ENCODE measurements at places on chromosomes 3 and 15.
A peak's percentile ranks its signal among the peaks of the same experiment; 100 is the strongest.

DNA sequence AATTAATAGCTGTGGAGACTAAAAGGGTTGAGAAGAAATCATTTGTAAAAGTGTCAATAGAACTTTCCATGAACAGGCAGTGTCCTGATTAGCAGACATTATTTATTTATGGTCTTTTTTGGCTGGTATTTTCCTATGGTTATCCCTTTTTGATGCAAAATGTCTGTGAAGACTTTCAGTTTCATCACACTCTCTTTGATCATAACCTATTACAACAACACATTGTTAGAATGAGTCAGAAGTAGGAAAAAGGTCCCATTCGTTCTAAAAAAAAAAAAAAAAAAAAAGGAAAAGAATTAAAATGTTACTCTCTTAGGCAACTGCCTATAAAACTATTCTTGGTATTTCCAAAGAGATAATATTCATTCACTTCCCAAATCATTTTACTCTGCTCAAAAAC is 62.1 kb downstream of the SLC49A4 start:
- no peak for DNase-seq

- no peak for DNase-seq
These were observed 24.5 kb downstream of the NTRK3 start for GRCh38 chr15:88231909-88232644.

GRCh38 chr3:112086875-112087524 is 811 bp downstream of the C3orf52 start:
- DNase-seq, result no peak

DNA sequence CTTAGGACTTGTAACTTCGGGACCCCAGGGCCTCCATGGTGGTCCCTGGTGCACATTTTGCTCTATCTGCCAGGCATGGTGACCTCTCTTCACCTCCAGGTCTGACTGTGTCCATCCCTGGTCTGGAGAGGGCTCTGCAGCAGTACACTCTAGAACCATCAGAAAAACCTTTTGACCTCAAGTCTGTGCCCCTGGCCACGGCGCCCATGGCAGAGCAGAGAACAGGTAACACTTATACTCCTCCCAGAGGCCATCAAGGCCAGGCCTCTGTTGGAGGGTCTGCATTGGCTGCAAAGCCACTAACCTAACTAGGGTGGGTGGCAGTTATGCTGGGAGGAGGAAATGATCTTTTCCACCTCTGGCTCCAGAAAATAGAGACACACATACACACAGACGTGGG is 10.3 kb upstream of the HMCES start:
- DNase-seq, result peak; percentile 20

- no peak for DNase-seq
These were observed 85.0 kb downstream of the HES1 start for GRCh38 chr3:194220901-194221326.

DNA sequence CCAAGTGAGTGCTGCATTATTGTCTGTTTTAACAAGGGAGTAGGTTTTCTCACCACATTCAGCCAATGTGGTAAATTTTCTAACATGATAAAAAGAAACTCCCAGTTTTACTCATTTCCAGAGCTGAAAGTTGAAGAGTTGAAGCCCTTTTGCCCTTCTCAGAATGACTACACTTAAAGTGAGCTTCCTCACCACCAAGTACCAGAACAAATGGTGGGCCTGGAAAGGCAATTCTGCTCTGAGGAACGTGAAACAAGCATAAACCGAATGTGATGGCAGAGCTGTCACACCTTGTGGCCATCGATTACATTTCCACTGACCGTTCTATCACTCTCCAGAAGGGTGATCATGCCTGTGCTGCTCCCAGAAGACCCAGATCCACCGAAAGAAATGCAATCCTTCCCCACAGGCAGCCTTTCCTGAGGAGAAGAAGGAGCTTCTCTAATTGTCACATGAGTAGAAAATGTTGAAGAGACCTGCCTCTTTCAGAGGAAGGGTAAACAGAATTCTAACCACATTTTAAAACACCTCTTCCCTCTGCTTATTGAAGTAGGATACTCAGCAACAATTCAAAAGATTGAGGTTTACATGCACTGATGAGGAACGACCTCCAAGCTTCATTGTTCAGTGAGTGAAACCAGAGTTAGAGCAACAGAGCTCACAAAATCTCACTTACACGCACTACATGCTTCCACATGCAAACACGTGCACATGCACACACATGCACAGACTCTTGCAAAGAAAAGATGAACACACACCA is 21.4 kb upstream of the CCR9 start:
- DNase-seq, result no peak

DNA sequence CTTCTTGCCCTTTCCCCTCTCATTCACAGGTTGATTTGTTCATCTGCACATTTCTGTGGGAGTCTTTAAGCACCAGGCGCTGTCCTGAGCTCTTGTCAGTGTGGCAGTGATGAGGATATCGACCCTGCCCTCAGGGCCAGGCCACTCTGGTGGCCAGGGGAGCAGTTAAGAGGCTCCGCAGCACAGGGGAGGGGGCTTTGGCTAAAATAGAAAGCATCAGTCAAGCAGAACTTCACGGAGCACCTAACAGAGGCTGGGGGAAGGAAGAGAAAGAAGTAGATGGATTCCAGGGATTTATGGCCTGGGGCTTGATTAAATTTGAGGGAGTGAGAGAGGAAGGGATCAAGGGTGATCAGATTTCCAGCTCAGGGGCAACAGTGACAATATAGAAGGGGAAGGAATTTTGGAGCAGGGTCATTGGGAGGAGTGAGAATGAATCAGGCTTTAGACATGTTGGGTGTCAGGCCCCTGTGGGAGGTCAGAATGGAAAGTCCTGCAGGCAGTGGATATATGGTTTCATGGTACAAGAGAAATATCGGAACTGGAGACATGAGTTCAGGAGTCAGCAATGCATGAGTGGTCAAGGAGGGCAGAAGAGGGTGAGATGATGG is 73.0 kb upstream of the GLCE start:
- DNase-seq, result no peak

DNA sequence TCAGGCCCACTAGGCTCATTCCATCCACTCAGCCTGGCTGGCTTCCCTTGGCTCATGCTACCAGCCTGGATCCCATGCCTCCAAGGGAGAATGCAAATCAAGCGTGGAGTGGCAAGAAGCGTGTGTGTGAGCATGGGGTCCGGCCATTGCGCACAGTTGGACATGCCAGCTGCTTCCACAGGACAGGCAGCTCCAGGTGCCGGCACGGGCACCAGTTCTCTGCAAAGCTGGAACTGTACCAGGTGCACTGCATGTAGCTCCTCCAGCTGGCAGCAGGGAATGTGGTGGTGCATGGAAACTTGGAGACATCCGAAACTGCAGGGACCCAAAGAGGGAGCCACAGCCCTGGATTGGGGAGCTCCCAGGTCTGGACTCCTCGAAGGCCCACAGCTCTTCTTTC is 449.8 kb downstream of the EPHA6 start:
- DNase-seq, result no peak

DNA sequence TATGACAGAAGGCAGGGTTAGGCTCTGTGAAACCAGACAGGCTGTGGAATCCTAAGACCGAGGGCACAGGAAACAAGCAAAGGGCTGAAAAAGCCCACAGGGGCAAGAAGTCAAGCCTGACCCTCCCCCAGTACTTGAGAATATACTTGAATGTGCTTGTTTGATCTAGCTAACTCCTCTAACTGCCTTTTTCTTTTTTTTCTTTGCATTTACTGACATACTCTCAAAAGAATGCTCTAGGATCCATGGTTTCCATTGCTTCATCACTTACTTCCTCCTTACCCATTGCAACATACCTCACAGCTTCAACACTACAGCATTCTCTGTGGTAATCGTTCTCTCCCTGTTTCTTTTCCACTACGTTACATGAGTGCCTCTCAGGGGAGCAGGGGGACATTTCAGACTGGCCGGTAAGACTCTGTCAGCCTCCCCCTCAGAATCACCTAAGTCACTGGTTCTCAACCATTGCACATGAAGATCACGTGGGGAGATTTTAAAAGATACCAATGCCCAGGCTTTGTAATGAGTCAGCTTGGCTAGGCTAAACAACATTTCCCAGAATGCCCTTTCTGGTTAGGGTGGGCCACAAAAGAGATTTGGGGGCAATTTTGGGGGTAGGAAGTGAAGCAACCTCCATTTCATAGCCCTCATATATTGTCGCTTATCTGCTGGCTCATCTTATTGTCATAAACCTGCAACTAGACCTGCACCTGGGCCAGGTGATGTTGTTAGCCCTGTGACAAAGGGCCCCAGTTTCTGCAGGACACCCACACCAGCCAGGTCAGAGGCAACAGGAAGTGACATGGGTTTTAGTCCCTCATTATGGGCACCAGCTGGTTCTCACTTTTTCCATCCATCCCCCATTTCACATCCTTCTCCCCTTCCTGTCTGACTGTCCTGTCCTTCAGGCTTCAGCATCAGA is 24.6 kb upstream of the RSL24D1 start:
- no peak for DNase-seq

GRCh38 chr3:66885326-66886000 is 112.6 kb upstream of the KBTBD8 start:
- no peak for DNase-seq

DNA sequence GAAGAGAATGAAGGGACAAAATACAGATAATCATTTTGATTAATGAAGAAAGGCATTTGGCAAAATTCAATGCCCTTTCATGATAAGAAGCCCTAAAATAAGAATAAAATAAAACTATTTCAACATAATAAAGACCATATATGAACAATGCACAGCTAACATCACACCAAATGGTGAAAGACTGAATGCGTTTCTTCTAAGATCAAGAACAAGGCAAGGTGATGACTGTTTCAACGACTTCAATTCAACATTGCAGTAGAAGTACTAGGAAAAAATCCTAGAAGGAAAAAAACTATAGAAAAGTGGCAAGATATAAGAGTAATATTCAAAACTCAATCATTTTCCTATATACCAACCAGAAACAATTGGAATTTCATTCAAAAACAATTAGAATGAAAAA is 280.1 kb upstream of the GRM7 start:
- no peak for DNase-seq

- DNase-seq, result no peak
These were observed 21.8 kb upstream of the TRH start for GRCh38 chr3:129952556-129953355.

- no peak for DNase-seq
These were observed 273.8 kb upstream of the DCBLD2 start for GRCh38 chr3:99175276-99175812.

GRCh38 chr3:99982650-99983049 is 131.7 kb downstream of the FILIP1L start:
- DNase-seq, result no peak

DNA sequence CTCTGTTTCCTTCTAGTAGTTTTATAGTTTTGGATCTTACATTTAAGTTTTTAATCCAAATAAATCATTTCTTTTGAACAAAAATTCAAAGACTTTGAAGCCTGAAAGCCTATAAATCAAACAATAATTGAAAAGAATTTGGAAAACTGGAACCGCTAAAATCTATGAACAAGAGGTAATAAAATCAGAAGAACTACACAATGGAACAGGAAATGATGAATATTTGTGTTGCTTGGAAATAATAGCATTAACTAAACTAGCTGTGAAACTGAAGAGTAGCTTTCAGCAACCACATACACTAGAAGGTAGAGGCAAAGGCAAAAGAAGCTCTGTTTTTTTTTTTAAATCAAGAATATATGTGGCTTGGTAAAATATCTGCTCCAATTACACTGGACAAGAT is 147.9 kb upstream of the ABI3BP start:
- DNase-seq, result no peak

GRCh38 chr15:72037321-72037720 is 80.6 kb downstream of the MYO9A start:
- DNase-seq, result no peak

- no peak for DNase-seq
These were observed 226.4 kb downstream of the SI start for GRCh38 chr3:164851905-164852304.

DNA sequence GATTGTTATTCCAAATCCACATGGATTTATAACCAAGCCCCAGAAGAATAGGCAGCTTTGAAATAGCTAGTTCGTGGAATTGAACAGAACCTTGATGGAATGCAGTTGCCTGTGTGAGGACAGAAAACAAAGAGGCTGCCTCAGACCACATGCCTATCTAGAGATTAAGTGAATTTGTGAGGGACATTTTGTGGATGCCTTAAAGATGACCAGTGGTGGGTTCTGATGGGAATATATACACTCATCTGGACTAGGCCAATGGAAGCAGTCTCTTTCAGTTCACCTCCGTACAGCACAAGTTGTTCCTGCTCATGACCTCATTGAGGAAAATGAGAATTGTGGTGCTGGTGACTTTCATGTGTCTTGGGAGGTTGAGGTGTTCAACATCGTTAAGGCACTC is 63.2 kb upstream of the PYDC2 start:
- no peak for DNase-seq

- no peak for DNase-seq
These were observed 231.6 kb upstream of the UBE2E2 start for GRCh38 chr3:22971497-22971896.

GRCh38 chr15:29773816-29774215 is 48.5 kb downstream of the TJP1 start:
- no peak for DNase-seq

DNA sequence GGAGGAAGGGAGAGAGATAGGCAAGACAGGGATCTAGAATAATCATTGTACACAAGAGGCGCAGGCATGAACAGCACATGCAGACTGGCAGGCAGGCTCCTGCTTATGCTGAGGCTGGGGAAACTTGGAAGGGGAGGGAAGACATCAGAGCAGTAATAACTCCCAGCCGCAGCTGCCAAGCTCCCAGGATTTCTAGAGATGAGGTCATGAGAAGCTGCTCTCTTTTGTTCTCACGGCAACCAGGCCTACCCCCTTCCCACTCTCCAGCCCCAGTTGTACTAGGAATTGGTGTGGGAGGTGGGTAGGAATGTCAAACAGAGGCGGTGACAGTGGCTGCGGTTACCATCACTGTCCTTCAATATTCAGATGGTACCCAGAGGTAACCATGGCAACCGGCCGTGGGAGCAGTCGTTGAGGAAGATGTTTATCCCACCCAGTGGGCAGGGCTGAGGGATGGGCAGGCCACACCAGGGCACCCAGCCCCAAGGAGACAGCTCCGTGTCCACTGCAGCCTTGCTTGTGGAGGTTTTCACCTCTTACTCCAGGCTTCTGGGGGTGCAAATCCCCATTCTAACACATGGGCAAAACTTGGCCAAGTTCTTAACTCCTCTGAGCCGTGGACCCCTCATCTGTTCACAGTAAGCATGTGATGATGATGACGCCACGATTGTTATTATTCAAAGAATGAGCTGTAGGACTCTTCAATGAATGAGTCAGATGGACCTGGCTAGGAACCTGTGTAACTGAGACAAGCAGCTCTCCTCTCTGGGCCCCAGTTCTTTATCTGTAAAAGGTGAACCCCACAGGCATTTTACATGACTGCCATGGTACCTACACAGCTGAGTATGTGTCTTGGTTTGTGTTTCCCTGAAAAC is 360.8 kb upstream of the PROK2 start:
- no peak for DNase-seq

DNA sequence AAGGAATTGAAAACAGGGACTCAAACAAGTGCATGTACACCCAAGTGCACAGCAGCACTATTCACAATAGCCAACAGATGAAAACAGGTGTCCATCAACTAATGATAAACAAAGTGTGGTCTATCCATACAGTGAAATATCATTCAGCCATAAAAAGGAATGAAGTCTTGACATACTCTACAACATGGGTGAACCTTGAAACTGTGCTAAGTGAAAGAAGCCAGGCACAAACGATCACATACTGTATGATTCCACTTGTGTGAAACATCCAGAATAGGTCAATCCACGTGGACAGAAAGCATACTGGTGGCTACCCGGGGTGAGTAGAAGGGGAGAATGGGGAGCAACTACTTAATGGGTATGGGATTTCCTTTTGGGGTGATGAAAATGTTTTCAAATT is 29.6 kb upstream of the PLXND1 start:
- DNase-seq, result no peak

Data from right lobe of liver (tissue), 6 donors.